Endothelial cell of coronary artery (primary cell): ENCODE measurements at places on chromosomes 5 and 9. TPM values are rescaled to one million over a fixed set of nuclear protein-coding genes. Genes with fewer than 3 reads are reported as not detected.

NACC2 gene
- 18.8 and 28.8 TPM in 2 replicates for total RNA-seq

ZFP2 gene
- total RNA-seq: 0.18 and 0.66 TPM in 2 replicates

RASGEF1C gene
- total RNA-seq: not detected in 2 replicates

ANKRD18B gene
- total RNA-seq: 0.94 and 2.7 TPM in 2 replicates

CDH9 gene
- total RNA-seq: not detected in 2 replicates

DDX4 gene
- total RNA-seq: not detected in 2 replicates

SLC25A2 gene
- 0.09 and 0.19 TPM in 2 replicates for total RNA-seq

OR1J2 gene
- total RNA-seq: not detected in 2 replicates

BAAT gene
- under 0.01 TPM in 1 of 2 replicates, not detected in the other for total RNA-seq

EPB41L4A gene
- total RNA-seq: 8.9 and 13.4 TPM in 2 replicates

FCN1 gene
- not detected in 2 replicates for total RNA-seq

F12 gene
- 0.56 and 0.99 TPM in 2 replicates for total RNA-seq

BTNL9 gene
- total RNA-seq: 0.19 and 0.27 TPM in 2 replicates

DMRT2 gene
- not detected in 2 replicates for total RNA-seq

RNF183 gene
- not detected in 2 replicates for total RNA-seq

AMBP gene
- not detected in 2 replicates for total RNA-seq

TRPM6 gene
- under 0.01 TPM in 2 replicates for total RNA-seq

GNA14 gene
- 1.3 and 2.4 TPM in 2 replicates for total RNA-seq

SLC22A5 gene
- 1.7 and 3.9 TPM in 2 replicates for total RNA-seq

SLC26A2 gene
- total RNA-seq: 18.4 and 25.8 TPM in 2 replicates

DMRT3 gene
- total RNA-seq: not detected in 2 replicates

EIF4E1B gene
- not detected in 2 replicates for total RNA-seq

N4BP3 gene
- 19.8 and 22.8 TPM in 2 replicates for total RNA-seq

ZNF367 gene
- total RNA-seq: 3.6 and 5.8 TPM in 2 replicates

SPACA9 gene
- 1.3 and 1.4 TPM in 2 replicates for total RNA-seq

RLN1 gene
- not detected in 2 replicates for total RNA-seq

JMY gene
- 7.1 and 7.9 TPM in 2 replicates for total RNA-seq

FBN2 gene
- total RNA-seq: 5.5 and 9.8 TPM in 2 replicates

RAI14 gene
- total RNA-seq: 182 and 222 TPM in 2 replicates

SPATA31E1 gene
- total RNA-seq: not detected in 2 replicates

CCDC152 gene
- total RNA-seq: 0.56 and 0.99 TPM in 2 replicates

C9orf153 gene
- total RNA-seq: 0.09 and 0.28 TPM in 2 replicates

PPP3R2 gene
- not detected in 2 replicates for total RNA-seq

TEX48 gene
- not detected in 2 replicates for total RNA-seq

KIF27 gene
- total RNA-seq: 3.0 and 4.2 TPM in 2 replicates

TMC1 gene
- total RNA-seq: 2.1 and 5.8 TPM in 2 replicates

AGXT2 gene
- not detected in 2 replicates for total RNA-seq

TMEM267 gene
- 10.7 and 12.8 TPM in 2 replicates for total RNA-seq

SPINK1 gene
- total RNA-seq: 0.09 TPM in 1 of 2 replicates, not detected in the other

PDE6A gene
- total RNA-seq: under 0.01 TPM in 1 of 2 replicates, not detected in the other

SPINK4 gene
- not detected in 2 replicates for total RNA-seq

COL23A1 gene
- not detected in 2 replicates for total RNA-seq

PLPPR1 gene
- total RNA-seq: 0.09 and 3.8 TPM in 2 replicates

ENTREP1 gene
- 1.3 and 1.5 TPM in 2 replicates for total RNA-seq

HSPA9 gene
- total RNA-seq: 227 and 290 TPM in 2 replicates

C1QTNF3 gene
- 0.28 and 0.54 TPM in 2 replicates for total RNA-seq

CMYA5 gene
- under 0.01 TPM in 2 replicates for total RNA-seq

OR1Q1 gene
- not detected in 2 replicates for total RNA-seq

FUT7 gene
- total RNA-seq: not detected in 2 replicates

PCDHB7 gene
- 0.45 and 0.56 TPM in 2 replicates for total RNA-seq

GRIA1 gene
- total RNA-seq: under 0.01 TPM in 1 of 2 replicates, not detected in the other

RFK gene
- 32.8 and 43.4 TPM in 2 replicates for total RNA-seq

DEPDC1B gene
- total RNA-seq: 4.7 and 12.2 TPM in 2 replicates

C5orf24 gene
- 46.0 and 49.0 TPM in 2 replicates for total RNA-seq

SKP1 gene
- 219 and 276 TPM in 2 replicates for total RNA-seq

TUT7 gene
- 29.9 and 37.5 TPM in 2 replicates for total RNA-seq
